Dermis blood vessel endothelial cell (primary cell): ENCODE measurements at places on chromosomes 1 and 21.

DNA sequence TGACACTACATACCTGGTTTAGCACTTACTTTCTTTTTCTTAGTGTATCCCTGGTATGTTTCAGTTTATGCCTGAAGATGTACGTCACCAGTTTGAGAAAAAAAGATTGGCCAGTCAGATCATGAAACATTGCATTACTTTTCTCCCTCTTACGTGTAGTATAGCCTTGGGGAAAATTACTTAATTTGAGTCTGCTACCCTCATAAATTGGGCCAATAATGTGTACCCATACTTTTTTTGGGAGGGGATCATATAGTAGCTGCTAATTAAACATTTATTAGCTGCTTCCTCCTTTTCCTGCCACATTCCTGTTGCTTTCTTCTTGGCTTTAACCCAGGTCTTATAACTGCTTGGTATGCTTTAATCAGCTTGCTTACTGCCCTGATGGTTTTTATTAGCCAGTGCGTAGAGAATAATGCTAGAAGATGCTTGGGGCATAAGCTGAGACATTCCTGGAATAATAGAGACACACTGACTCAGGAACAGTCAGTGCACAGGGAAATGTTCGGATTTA is 32.1 kb downstream of the RABGAP1L start:
- no peak for DNase-seq

DNA sequence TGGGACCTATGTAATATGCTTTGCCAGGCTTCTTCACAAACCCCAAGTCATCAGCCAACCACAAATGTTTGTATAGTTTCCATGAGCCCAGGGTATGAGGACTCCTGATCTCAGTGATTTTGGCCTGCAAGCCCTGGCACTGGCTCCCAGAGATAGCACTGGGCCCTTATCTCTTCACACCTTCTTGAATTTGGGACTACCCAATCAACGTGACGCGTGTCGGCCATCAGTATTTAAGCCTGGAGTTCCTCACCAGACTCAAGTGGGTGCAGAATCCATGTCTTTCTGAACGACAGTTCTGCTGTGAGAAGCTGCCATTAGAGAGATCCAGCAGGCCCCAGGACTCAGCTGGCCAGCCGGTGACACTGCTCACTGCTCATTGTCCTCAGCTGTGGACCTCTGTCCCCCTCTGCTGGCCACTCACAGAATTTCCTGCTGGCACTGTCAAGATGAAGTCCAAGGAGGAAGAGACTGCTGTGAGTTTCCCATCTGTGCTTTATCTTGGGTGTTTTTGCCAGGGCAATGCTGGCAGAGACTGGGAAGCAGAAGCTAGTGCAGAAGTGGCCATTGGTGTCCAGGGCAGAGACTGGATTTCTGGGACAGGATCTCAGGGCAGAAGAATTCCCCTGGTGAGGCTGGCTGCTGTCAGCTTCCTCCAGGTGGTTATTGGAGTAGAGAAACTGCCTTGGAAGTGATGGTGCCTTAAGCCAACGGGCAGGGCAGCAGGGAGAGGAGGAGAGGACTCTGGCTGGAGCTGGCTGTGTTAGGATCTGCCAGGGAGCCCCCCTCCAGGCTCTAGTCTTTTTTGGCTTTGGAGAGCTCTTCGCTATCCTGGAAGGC is 28.4 kb downstream of the TMCC2 start:
- DNase-seq: peak; percentile 92

DNA sequence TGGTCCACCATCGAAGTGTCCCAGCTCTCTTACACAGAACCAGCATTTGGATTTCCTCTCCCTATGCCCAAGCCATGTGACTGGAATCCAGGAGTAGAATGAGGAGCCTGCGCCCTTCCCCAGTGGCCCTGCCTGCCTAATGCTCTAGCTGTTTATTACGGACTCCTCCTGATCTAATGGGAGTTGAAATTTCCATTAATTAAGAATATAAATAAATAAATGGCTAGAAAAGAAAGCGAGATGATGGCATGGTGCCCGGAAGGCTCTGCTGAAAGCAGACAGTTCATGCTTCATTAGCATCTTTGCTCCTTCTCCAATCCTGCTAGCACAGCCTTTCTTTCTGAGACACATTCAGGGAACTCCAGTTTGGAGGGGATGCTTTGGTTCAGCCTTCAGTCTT is 216.2 kb downstream of the SEC16B start:
- DNase-seq: no peak

DNA sequence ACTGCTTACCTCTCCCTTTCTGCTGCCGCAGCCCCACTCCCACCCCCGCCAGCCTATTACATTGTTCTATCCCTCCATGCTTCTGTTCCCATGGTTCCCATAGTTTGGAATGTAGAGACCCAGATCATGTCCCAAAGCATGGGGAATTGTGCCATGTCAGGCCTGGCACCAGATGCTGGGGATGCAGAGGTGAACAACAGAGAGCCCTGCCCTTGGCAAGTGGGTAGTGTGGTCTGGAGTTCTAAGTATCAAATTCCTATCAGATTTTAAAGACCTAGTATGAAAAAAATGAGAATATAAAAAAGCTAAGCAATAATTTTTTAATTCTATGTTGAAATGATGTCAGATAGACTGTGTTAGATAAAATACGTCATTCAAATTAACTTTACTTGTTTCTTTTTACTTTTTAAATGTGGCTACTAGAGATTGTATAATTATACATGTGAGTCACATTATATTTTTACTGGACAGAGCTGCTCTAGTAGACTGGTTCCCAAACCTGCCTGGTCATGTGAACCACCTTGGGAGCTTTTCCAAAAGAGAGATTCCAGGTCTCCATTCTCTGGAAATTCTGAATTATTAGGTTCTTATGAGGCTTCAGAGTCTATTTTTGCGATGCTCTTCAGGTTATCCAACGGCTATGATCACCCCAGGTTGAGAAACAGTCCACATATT is 113.0 kb upstream of the DAB1 start:
- no peak for DNase-seq
